ENCODE measurements at places on chromosomes 11 and 22.

DNA sequence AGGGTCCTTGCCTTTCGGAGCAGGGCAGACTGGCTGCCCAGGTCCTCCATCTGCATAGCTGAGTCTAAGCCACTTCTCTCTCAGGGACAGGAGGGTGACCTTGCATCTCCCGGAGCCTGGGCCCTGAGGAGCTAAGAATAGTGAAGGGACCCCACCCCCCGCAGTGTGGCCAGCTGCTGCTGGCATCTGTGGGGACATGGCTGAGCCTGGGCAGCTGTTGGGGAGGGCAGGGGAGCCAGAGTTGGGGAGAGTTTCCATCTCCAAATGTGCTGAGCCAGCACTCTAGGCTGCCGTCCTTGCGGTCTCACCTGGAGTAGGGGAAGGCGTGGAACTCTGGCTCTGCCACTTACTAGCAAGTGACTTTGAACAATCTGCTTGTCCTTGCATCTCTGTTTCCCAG is 34.8 kb upstream of the SHISAL1 start:
- DNase-seq, result no peak

DNA sequence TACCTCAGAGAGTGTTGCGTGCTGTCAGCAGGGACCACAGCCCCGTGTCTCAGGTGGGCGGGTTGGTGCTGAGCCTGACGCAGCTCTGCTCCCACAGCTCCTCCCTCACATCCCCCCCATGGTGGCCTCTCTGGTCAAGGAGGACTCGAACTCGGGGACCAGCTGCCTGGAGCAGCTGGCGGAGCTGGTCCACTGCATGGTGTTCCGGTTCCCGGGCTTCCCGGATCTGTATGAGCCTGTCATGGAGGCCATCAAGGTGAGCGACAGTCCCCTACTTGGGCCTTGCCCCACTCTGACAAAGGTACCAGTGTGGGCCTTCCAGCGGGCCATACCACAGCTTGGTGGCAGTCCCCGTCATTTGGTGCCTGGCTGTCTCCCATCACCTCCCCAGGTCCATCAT is 11.8 kb downstream of the USP35 start:
- DNase-seq, result no peak

DNA sequence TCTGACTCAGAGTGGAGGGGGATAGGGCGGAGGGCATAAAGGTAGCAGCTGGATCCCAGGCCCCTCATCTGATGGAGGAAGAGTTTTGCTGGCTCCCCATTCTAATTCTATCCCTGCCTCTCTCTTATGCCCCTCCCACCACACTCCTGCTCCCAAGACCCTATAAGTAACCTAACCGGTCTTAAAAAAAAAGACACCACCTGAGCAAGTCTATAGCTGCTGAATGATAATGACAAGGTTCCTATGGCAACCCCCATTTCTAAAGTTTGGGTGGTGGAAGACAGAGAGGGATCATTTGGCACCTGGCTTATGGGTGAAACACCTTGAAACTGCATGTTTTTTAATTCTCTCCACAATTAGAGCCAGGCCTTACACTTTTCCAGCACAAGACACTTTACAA is 69.6 kb downstream of the LARGE1 start:
- DNase-seq, result no peak

DNA sequence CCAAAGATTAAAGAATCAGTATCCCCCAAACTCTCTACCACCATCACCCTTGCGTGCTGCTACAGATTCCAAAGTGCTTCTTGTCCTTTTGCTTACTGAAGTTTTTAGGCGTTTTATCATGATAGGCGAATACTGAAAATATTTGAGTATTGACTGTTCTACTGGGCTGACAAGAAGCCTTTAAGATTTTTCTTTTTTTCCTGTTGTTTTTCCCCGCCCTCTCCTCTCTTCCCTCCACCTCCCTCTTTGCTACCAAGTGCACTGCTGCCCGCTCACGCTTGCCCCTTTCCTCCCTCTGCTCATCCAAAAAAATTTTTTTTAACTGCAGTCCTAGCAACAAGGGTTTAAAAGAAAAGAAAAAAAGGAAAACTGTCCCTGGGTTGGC is 679 bp downstream of the SPCS2 start:
- no peak for DNase-seq

DNA sequence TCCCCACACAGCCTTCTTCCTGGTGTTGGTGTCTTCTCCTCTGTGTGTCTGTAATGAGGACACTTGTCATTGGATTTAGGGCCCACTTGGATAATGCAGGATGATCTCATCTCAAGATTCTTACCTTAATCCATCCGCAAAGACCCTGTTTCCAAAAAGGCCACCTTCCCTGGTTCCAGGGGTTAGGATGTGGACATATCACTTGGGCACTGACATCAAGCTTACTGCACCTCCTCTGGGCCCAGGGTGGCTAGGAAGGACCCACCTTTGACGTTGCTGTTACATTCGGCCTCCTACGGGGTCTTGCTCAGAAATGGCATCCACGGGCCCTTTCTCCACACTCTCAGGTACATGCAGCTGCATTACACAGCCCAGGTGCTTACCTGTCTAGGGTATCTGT is 535.9 kb downstream of the BRD1 start:
- DNase-seq, result no peak

GRCh38 chr22:17873804-17874203 is 99.5 kb upstream of the BID start:
- no peak for DNase-seq

GRCh38 chr22:44276041-44276440 is 36.7 kb downstream of the SHISAL1 start:
- DNase-seq, result no peak

DNA sequence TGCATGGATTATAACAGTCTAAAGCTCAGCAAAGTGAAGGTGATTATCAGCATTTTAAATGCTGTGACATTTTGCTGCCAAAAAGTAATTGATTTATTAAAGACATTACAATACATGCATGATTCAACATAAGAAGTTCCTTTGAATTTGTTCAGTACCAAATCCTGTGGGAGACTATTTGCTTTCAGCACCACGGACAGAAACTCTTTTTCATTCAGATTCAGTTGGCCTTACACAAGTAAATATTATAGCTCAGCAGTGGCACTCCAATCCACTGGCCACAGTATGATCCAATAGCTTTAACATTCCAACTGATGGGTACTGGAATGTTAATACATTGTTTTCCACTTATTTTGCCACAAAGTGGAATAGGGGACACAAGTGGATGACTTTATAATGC is 806.7 kb downstream of the NTM start:
- no peak for DNase-seq

GRCh38 chr11:104306862-104307474 is 143.0 kb upstream of the PDGFD start:
- no peak for DNase-seq

DNA sequence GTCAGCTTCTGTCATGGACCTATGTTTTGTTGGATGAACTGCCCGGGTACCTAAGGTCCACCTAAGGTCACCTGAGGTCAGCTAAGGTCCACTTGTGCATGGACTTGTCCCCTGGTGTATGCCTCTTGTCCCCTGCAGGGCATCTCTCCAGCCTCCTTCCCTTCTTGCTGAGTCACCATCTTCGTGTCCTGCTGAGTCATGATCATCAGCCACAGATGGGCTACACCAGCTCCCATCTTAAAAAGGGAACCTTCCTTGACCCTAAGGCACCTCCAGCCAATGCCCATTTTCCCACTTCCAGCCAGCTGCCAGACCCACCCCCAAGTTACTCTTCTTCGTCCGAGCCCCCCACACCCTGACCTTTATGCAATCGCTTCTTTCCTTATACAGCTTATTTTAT is 544.9 kb downstream of the TBC1D22A start:
- no peak for DNase-seq

- DNase-seq, result no peak
Observed at GRCh38 chr11:19326499-19326898, 85.8 kb upstream of the E2F8 start.

DNA sequence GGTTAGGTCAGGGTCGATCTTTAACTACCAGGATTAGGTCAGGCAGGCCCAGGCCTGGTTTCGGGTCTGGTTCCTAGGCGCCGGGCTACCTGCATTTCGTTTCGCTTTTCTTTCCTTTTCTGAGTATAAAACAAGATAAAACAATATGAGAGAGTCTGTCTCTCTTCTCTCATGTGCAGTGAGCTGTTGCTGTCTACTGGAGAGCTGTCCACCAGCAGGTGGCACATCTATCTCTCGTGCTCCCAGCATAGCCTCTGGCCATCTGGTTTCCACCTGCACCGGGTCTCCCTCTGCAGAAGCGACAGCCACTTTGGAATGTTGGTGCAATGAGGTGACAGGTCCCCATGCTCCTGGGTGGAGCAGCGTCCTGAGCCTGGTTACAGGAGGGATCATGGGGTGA is 27.6 kb downstream of the RIBC2 start:
- DNase-seq, result no peak

GRCh38 chr11:15095736-15096228 is 18.9 kb upstream of the INSC start:
- DNase-seq, result no peak

DNA sequence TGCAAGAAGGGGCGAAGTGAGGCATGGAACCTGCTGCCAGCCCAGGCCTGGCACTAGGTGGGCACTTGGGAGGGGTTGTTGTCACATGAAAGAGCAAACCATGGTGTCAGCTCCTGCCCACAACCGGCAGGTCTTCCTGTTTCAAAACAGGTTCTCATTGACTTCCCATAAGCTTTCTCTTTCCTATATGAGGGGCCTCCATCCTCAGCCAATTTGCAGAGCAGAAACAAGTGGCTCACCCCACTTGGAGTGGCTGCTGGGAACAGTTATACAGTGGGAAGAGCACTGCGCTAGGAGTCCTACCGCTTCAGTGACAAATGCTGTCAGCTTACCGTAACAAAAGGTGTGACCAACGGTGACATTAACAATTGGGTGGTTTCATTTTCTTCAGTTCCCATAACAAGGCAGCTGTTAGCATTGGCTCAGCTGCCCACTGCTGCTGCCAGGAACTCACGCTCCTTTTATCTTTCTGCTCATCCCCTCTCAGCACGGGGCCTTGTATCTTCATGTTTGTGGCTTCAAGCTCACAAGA is 10.2 kb upstream of the SSTR3 start:
- DNase-seq, result no peak

DNA sequence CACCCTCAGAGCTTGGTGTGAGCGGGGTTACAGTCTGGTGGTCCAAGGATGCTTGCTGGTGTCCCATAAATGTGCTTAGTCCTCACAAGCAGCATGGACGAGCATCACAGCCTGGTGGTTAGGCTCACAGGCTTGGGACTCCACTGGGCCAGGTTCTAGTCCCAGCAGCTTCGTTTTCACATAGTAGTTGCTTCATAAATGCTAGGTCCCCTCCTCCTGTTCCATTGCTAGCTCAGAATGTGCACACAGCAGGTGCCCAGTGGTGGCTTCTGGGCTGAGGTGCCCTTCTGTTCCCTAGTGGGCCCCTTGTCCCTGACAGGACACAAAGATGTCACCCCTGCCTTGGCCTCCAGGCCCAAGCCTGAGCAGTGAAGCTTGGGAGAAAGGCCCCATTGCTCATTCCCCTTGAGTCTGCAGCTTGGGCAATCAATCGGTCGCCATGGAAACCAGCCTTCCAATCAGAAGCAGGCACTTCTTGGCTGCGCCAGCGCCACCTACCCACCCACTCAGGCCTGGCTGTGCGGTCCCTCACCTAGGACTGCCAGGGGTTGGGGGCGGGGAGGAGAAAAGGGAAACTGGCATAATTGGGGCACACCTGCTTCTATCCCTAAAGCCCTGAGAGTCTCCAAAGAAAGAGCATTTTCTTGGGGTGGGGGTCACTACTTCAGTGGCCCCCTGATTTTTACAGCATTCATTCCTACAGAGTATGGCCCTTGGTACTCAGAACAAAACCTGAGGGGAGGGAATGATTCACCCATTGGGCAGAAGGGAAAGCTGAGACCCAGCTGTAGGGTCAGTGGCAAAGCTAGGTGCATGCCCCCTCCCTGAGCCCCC is 48.1 kb downstream of the CYTH4 start:
- DNase-seq, result peak; percentile 75

GRCh38 chr22:45210991-45211390 is 29.7 kb downstream of the KIAA0930 start:
- DNase-seq, result no peak

- DNase-seq, result no peak
Observed at GRCh38 chr11:44825058-44825785, 98.5 kb downstream of the TSPAN18 start.

DNA sequence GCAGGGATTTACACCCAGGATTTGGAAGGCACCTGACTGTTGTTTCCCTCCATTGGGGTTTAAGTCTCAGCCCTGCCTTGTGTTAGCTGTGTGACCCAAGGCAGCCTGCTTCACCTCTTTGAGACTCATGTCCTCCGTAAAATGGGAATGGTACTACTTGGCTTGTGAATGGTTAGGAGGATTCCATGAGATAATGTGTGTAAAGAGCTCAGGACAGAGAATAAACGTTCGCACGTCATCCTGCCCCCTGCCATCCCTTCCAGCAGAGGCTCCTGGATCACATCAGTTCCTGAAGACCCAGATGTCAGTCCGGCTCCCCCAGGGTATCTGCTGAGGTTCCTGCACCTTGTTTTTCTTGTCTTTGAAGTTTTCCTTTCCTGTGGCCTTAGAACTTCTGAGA is 16.8 kb upstream of the ACCSL start:
- no peak for DNase-seq

DNA sequence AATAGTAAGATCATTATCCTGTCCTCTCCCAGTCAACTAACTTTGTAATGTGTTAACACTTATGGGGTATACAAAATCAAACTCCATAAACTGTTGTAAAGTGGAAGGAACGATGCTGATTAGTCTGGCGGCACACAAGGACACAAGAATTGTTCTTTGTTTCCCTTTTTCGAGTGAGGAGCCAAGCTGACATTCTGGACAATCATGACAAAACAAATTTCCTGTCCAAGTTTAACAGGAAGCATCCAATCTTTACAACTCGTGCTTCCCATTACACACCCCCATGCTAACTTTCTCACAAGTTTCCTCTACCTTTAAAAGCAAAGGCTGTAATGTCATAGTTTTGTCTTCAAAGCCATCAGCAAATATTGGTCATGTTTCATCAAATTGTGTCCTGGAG is 20.4 kb upstream of the LDLRAD3 start:
- no peak for DNase-seq

DNA sequence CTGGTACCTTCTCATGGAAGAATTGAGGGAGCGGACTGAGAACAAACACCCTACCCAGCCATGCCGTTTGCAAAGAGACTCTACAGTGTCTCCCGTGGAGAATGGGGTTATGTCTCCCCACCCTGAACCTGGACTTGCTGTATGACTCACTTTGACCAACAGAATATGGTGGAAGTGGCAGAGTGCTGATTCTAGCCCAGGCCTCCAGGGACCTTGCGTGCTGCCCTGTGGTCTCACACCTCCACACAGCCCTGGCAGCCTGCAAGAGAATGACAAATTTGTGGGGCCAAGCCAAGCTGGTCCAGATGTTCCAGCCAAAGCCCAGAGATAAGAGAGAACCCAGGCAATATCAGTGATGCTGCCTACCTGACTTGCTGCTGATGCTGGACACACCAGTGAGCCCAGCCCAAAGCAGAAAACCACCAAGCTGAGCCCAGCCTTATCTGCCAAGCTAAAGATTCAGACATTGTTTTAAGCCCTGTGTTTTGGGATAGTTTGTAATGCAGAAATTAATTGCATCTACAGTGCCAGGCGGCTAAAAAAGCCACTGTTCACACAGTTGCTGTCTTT is 8.1 kb upstream of the LINC01488 start:
- DNase-seq, result no peak

GRCh38 chr11:102760344-102761035 is 19.9 kb downstream of the MMP10 start:
- no peak for DNase-seq

Measured in GM12892 (cell line).